Activated naive CD4-positive, alpha-beta T cell (primary cell): ENCODE measurements at places on chromosomes 6 and 20.
A peak's percentile ranks its signal among the peaks of the same experiment; 100 is the strongest.

DNA sequence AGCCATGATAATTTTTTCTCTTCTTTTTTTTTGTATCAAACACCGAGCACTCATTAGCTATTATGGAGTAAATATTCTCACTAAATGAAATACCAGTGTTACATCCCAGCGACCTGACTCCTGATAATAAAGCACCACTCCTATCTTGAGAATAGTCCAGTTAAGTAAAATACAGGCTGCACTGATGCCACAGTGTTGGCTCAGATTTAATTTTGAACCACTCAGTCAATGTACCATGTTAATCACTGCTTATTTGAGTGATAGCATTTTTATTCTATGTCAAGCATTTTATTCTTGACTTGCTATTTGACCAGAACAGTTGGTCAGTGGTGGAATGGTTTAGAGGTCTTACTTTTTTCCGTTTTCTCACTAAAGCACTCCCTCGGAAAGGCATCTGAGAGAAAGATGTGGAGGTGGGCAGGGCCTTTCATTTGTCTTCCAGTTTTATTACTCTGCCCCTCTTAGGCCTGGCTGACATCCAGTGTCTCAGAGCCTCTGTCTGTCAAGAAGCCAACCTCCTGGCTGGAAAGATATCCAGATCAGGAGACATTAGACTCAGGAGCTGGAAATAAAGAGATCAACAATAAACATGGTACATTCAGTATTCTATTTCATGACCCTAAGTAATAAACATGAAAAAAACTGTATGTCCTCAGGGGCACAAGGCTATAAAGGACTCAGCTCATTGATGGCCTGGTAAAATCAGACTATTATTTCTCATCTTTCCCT is 457.8 kb downstream of the EPM2A start:
- DNase-seq = no peak

DNA sequence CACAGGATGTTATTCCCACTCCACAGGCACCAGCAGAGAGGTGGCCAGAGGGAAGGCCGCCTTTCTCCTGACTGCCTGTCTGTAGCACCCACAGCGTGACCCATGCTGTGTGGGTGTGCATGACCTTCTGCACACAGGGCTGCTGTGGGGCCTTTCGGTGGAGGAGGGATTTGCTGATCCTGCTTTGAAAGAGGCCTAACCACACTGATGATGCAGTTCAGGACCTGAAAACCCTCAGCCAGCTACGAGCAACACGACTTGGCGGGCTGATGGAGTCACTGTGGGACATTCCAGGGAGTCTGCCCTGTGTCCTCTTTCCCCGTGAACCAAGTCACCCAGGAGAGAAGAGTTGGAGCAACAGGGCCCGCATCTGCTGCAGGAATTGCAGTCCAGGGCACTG is 49.1 kb downstream of the SYTL3 start:
- DNase-seq = no peak

- DNase-seq = no peak
Measured at GRCh38 chr6:156182356-156182755, 594.8 kb upstream of the ARID1B start.

- DNase-seq = no peak
Measured at GRCh38 chr6:5379647-5380242, 118.4 kb downstream of the FARS2 start.

GRCh38 chr20:31841928-31842327 is 3.5 kb downstream of the FOXS1 start:
- no peak for DNase-seq

GRCh38 chr6:130935978-130936377 is 108.8 kb downstream of the SMLR1 start:
- no peak for DNase-seq

- no peak for DNase-seq
Measured at GRCh38 chr6:133377219-133377618, 136.1 kb downstream of the EYA4 start.

DNA sequence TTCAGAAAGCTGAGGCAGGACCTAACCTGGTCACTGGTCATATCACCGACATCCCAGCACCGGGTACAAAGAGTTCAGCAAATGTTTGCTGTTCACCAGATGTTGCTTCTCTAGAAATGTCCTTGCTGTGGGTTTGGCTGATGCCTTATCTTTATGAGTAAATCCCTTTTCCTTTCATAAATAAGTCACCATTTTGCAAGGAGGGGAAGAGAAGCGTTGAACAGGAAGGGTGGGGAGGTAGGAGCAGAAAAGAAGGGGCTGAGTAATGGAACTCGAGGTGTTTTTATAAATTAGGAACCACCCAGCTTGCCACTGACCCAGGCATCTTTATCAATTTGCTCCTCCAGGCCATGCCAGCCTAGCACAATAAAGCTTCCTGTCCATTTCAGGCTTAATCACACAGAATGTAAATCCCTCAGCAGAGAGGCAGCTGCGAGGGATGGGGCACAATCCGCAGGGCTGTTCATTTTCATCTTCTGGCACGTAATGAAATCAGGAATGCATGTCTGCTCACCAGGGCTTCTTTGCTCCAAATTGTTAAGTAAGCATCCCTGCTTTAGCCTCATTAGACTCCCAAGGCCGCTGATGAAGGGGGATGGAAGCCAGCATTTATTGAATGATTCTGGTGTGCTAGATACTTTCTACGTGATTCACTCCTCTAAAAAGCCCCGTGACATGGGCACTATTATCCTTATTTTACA is 371.9 kb upstream of the CHD6 start:
- no peak for DNase-seq

GRCh38 chr20:13443690-13444089 is 195.0 kb downstream of the TASP1 start:
- no peak for DNase-seq

GRCh38 chr6:70210462-70210861 is 92.4 kb downstream of the COL9A1 start:
- no peak for DNase-seq

- DNase-seq = no peak
Measured at GRCh38 chr20:45368221-45368980, 5.4 kb downstream of the SYS1 start.

GRCh38 chr6:10425975-10426780 is 11.3 kb upstream of the TFAP2A start:
- no peak for DNase-seq

GRCh38 chr6:26534681-26535465 is 3.3 kb upstream of the HMGN4 start:
- DNase-seq = no peak

GRCh38 chr6:39599973-39600372 is 125.2 kb downstream of the KIF6 start:
- no peak for DNase-seq

GRCh38 chr6:15464211-15464725 is 198.6 kb downstream of the DTNBP1 start:
- DNase-seq = peak; percentile 10

DNA sequence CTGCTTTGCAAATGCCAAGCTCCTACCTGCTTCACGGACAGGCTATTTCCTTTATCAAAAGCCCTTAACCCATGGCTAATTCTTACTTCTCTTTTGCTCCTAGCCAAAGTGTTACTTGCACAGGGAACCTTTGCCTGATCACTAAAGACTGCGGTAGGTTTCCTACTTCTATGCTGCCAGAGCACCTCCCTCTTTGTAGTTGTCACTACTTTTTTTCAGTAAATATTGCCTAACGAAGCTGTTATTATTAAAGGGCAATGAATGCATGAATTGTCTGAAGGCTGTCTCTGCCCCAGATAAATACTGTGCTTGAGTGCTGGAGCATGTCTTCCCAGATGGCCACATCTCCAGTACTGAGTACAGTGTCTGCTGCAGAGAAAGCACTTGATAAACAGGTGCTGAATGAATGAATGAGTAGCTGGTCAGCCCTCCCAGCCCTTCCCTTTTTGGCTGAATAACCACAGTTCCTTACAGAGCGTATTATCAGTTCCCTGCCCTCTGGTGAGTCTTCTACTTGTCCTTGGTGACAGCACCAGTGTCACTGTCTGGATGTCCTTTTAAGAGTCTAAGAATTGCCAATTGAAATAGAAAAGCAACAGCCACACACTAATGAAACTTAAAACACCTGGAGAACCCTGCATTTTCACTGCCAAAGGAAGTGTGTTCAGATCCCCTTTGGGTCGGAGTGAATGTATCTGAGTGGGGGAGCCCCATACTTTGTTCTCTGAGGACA is 73.6 kb upstream of the TRAF3IP2 start:
- no peak for DNase-seq

DNA sequence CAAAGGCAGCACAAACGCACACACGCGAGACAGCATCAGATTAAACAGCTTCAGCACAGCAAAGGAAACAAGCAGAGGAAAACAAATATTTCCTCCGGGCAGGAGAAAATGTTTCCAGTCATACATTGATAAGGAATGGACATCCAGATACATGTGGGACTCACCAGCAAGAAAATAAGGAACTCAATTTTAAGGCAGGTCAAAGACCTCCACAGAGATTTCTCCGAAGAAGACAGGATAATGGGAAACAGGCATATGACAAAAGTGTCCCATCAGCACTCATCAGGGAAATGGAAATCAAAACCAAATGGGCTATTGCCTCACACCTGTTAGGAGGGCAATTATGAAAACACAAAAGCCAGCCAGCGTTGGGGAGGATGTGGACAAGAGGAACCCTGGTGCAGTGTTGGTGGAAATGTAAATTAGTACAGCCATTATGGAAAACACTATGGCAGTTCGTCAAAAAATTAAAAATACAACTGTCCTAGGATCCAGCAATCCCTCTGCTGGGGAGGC is 9.7 kb upstream of the SLCO4A1 start:
- no peak for DNase-seq

- no peak for DNase-seq
Measured at GRCh38 chr6:22237526-22237925, 59.3 kb downstream of the PRL start.

GRCh38 chr6:109034526-109034925 is 60.1 kb downstream of the SESN1 start:
- no peak for DNase-seq

DNA sequence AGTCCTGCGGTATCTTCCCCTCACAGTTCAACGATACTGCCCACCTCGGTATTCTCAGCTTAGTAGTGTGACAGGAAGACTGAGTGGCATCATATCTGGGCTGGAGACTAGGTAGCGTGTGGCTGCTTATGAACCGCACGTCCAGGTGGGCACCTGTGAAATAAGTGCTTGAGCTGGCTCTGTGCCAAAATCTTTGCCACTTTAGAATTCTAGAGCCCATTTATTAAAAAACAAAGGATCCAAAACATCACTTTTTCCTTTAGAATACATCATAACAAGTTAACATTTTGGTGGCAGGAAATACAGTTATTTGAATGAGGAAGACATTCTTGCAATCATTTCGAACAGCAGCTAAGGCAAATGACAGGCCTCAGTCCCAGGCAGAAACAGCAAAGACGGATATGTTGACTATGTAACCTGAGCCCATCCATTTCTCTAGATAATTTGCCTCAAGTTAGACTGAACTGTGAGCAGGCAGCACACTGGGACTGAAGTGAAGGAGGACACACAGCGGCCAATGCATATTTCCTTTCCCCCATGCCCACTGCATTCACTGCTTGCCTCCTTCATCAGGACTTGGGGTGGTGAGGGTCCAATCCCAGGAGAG is 136.6 kb downstream of the GMDS start:
- DNase-seq = no peak

GRCh38 chr6:68046756-68047155 is 588.3 kb upstream of the ADGRB3 start:
- no peak for DNase-seq

- no peak for DNase-seq
Measured at GRCh38 chr20:11496380-11496779, 421.3 kb upstream of the BTBD3 start.

GRCh38 chr6:11711984-11712711 is 66.5 kb downstream of the ADTRP start:
- no peak for DNase-seq

DNA sequence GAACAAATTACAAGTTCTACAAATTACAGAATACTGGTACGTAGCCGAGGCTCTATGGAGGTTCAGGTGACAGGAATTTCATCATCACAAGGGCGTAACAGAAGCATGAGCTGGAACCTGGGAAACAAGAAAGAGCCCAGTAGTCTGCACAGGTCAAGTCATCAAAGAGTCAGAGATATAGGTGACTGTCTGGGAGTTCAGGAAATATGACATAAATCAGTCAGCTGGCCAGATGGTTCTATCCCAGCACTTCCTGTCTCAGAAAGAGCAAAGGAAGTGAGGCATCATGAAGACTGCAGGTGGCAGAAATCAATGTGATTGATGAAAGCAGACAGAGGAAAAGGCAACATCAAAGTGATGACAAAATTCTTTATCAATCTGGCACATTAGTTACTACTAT is 23.3 kb downstream of the MYCT1 start:
- no peak for DNase-seq

GRCh38 chr6:6317386-6317785 is 3.1 kb downstream of the F13A1 start:
- no peak for DNase-seq

DNA sequence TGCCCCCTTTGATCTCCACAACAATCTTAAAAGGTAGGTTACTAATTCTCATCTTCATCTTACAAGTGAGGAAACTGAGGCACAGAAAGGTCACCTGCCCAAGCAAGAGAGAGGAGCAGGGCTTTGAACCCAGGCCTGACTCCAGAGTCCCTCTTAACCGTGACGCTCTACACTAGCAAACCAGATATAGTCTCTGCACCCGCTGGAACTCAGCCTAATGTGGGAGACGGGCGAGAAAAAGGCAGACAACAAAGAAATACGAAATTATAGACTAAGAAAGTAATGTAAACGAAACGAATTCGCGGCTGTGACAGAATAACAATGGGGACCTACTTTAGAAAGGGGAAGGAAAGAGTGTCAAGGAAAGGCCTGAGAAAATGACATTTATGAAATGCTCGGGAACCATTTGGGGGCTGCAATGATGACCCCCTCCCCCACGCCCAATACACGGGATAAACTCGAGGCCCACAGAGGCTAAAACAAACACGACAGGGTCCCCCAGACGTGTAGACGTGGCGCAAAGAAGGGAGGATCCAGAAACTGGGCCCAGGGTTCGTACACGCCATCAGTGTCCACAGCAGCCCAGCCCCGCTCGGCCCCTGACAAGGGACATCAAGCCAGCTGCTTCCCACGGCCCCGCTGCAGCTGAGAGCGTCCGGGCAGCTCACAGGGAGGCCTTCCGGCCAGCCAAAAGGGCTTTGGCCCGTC is 637 bp downstream of the TRPC4AP start:
- DNase-seq = no peak

GRCh38 chr6:133428295-133428694 is 187.1 kb downstream of the EYA4 start:
- no peak for DNase-seq

DNA sequence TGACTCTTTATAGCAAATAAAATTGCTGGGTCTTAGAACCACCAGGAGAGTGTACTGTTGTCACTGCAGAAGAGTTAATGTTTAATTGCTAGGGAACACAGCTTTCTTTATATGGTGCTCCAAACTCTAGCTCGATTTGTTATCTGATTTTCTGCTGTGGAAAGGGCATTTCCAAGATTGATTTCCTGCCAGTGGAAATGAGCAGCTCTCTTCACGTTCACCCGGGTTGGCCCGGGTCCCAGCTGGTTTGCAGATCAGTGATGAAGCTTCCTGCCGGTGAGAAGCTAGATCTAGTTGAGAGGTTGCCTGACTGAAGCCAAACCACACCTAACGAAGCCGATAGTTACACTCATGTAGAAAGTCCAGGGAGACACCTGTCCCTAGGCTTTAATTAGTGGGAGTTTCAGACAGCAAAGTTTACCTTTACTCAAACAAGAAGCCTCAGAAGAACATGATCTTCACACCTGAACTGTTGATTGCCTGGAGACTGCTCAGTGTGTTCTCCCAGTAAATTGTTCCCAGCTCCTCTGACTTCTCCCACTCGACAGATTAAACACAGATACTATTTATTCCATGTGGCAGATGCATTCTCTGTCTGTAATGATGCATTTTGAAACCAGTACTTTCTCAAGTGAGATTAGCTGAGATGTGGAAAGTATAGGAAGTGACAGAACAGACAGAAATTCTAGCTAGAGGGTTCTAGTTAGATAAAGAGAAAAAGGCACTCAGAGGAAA is 27.8 kb downstream of the PAQR8 start:
- no peak for DNase-seq

- DNase-seq = no peak
Measured at GRCh38 chr20:57671662-57672061, 38.2 kb downstream of the PMEPA1 start.
